ENCODE measurements at places on chromosomes 11 and 22. TPM values are rescaled to one million over a fixed set of nuclear protein-coding genes. Genes with fewer than 3 reads are reported as not detected.

Gene TRPC6
- total RNA-seq = not detected

DNA sequence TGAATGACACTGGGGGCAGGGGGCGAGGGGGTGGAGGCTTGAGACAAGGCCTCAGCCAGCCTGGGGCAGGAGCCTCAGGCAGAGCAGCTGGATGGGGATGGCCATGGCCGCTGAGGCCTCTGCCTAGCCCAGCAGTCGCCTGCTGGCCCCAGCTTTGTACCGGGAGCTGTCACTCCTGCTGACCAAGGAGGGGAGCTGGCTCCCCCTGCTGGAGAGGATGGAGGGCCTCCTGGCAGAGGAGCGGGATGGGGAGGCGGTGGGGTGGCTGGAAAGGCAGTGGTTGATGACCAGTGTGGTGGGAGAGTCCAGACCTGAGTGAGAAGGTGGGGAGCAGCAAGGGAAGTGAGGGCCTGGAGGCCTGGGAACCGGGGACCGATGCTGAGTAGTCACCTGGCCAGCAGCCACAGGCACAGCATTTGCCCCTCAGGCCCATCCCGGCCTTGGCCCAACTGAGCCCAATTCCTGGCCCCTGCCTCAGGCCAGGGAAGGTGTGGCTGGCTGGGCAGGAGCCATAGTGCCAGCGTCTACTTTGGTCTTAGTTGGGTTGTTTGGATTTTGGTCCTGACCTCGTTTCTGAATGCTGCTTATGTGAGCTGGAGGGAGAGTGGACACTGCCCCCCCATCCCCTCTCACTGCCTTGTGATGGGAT, 6.0 kb upstream of the SUSD2 start:
- H3K4me3 ChIP-seq = no peak overlapping the region
- peaks cover 7% of the 10 kb centered on the region for H3K36me3 ChIP-seq
- H3K27me3 ChIP-seq = no peaks in the 10 kb centered on the region
- H3K27ac ChIP-seq = peak overlapping the region; percentile 42
- H3K4me1 ChIP-seq = no peaks in the 10 kb centered on the region
- peak; percentile 76 for DNase-seq

Gene PANX1
- 13.0 TPM for total RNA-seq

DNA sequence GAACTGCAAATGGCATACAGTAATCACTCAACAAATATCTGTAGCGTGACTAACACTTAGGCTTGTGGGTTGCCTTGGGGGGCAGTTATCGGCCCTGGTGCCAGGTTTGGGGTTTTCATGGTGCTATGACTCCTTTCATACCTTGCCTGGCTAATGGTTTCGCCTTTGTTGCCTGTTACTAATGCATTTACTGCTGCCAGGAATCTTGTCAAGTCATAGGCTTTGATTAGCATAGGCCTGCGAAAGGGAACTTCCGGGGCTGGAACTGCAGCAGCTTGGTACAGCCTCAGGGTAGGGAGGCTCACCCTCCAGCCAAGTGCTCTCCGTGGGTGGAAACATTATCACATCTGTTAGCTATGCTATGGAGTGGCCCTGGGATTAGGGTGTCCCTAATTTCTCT, 13.2 kb downstream of the SLC25A18 start:
- H3K4me1 ChIP-seq = no peaks in the 10 kb centered on the region
- no peak overlapping the region for H3K4me3 ChIP-seq
- no peaks in the 10 kb centered on the region for H3K27me3 ChIP-seq

- no peak overlapping the region for H3K4me3 ChIP-seq
- no peaks in the 10 kb centered on the region for H3K36me3 ChIP-seq
- H3K4me1 ChIP-seq = no peaks in the 10 kb centered on the region
- DNase-seq = no peak
Measured at GRCh38 chr11:108586600-108586999, 7.0 kb downstream of the EXPH5 start.

DNA sequence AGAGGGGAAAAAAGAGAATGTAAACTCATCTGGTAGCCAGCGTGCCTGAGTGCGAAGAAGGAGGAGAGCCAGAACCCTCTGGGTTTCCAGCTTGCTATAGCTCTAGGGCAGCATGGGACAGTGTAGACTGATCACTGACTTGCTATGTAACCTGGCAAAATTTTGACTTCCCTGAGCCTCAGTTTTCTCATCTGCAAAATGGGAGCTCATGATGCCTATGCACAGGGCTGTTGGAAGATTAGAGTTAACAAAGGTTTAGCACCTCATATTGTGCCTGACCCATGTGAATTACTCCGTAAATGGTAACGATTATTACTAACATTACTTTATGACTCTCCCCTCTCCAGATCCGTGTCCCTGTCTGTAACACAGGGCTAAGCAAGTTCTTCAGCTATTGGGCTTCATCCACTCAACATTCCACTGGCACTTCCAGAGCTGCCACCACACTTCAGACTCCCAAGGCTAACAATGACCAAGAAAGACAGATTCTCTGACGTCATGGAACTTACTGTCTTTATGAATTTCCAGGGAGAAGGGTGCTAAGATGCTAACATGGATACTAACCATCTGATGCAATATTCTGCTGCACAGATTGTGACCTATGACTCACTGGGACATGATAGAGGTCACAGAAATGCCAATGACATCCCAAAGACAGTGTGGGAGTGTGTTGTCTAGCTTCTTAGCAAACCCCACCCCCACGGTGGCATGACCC, 195.2 kb downstream of the TRIM29 start:
- H3K4me3 ChIP-seq = no peak overlapping the region
- no peaks in the 10 kb centered on the region for H3K36me3 ChIP-seq
- H3K27me3 ChIP-seq = no peaks in the 10 kb centered on the region

DNA sequence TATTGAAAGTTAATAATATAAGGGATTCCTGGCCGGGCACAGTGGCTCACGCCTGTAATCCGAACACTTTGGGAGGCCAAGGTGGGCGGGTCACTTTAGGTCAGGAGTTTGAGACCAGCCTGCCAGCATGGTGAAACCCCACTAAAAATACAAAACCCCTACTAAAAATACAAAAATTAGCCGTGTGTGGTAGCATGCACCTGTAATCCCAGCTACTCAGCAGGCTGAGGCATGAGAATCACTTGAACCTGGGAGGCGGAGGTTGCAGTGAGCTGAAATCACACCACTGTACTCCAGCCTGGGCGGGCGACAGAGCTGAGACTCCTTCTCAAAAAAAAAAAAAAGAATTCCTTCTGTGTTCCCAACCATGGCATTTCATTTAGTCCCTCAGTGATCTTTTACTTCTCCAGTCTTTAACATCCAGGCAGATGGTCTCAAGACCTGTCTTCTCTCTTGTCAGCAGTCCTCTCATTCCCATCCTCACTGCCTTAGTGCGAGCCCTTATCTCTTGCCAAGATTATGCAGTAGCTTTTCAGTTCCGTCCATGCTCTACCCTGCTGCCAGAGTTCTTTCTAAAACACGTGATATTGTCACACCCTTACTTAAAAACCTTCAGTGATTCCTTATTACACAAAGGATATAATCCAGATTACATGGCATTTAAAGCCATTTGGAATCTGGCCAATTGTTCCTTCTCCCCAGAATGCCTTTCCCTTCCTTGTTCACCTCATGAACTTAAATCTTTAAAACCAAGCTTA, 17.9 kb downstream of the RTN3 start:
- H3K4me3 ChIP-seq = no peak overlapping the region
- no peaks in the 10 kb centered on the region for H3K27me3 ChIP-seq
- H3K4me1 ChIP-seq = no peaks in the 10 kb centered on the region

DNA sequence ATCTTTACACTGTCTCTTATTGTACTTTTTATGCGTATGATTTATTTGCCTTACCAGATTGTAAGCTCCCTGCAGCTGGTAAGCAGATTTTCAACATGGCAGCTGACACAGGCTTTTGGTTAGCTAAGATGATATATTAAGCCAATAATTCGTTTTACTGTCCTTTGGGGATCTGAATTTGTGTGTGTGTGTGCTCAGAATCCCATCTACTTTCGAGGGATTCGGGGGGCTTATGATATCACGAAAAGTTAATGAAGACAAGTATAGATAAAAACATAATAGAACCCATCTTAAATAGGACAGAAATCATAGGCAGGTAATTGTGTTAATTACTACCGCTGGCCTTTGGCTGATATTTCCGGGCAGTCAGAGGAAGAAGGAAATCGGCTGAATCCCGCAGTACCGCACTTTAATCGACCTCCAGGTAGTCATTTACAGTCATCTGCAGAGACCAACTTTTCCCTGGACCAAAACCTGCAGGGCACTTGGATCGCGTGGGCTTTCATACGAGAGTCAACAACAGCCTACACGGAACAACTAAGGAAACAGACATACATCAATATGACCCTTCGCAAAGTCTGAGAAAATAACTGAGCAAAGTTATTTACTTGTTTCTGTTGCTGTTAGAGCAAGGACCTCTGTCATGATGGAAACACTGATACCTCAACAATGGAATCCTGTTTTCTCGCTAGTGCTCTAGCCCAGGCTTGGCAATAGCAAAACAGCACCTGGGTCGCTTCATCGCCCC, 802 bp downstream of the KBTBD3 start:
- H3K4me1 ChIP-seq = peaks cover 32% of the 10 kb centered on the region
- no peaks in the 10 kb centered on the region for H3K27me3 ChIP-seq
- peaks cover 24% of the 10 kb centered on the region for H3K36me3 ChIP-seq
- peak; percentile 46 for DNase-seq
- H3K4me3 ChIP-seq = peak overlapping the region; percentile 97
- H3K27ac ChIP-seq = peak overlapping the region; percentile 97

Gene PRRG4
- total RNA-seq = 0.55 TPM

Gene CLTCL1
- 0.68 TPM for total RNA-seq

- peaks cover 15% of the 10 kb centered on the region for H3K27me3 ChIP-seq
- H3K36me3 ChIP-seq = no peaks in the 10 kb centered on the region
- DNase-seq = no peak
Measured at GRCh38 chr11:64583296-64584262, 7.4 kb upstream of the SLC22A12 start.

DNA sequence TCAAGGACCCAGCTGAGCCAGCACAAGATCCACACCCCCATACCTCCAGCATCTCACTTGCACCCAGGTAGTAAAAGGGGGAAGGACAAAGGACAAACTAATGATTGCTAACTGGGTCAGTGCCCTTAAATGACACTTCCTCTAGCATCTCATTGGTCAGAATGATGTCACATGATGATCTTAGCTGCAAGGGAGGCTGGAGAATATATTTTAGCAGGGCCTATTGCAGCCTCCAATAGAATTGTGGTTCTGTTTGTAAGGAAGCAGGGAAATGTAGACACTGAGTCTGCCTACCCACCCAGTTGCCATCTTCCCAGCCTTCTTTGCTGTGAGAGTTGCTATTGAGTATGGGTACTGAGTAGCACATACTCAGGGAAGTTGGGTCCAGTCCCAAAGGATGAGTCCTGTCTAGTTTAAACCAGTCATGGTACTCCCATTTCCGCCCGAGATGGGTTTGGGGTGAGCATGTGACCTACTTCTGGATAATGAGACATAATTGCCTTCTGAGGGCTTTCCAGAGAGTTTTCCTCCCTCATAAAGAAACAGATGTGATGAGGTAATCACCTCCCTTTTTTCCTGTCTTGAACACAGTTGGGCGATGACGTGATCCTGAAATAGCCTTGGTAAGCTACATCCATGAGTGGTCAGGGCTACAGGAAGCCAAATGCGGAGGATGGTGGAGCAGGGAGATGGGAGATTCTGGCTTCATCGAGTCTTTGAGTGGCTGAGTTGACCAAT, 5.5 kb upstream of the DNAL4 start:
- H3K4me1 ChIP-seq = peaks cover 8% of the 10 kb centered on the region
- no peak overlapping the region for H3K4me3 ChIP-seq
- DNase-seq = no peak
- H3K36me3 ChIP-seq = no peaks in the 10 kb centered on the region
- H3K27ac ChIP-seq = no peak overlapping the region

GRCh38 chr22:42493393-42493792, 26.2 kb downstream of the RRP7A start:
- H3K36me3 ChIP-seq = no peaks in the 10 kb centered on the region
- no peak overlapping the region for H3K4me3 ChIP-seq

GRCh38 chr22:36162127-36163034, 1.8 kb upstream of the APOL3 start:
- H3K4me1 ChIP-seq = peaks cover 89% of the 10 kb centered on the region
- H3K27me3 ChIP-seq = no peaks in the 10 kb centered on the region
- H3K27ac ChIP-seq = peak overlapping the region; percentile 97
- peak overlapping the region; percentile 98 for H3K4me3 ChIP-seq

- H3K4me1 ChIP-seq = no peaks in the 10 kb centered on the region
- H3K27ac ChIP-seq = no peak overlapping the region
- no peak for DNase-seq
- H3K27me3 ChIP-seq = peaks cover 8% of the 10 kb centered on the region
Measured at GRCh38 chr11:19756675-19757475, 44.2 kb downstream of the NAV2 start.

Gene KRTAP5-1
- not detected for total RNA-seq

- no peak overlapping the region for H3K27ac ChIP-seq
- H3K36me3 ChIP-seq = no peaks in the 10 kb centered on the region
- DNase-seq = no peak
- H3K4me1 ChIP-seq = no peaks in the 10 kb centered on the region
Measured at GRCh38 chr11:126545057-126545555, 189.6 kb downstream of the ST3GAL4 start.

DNA sequence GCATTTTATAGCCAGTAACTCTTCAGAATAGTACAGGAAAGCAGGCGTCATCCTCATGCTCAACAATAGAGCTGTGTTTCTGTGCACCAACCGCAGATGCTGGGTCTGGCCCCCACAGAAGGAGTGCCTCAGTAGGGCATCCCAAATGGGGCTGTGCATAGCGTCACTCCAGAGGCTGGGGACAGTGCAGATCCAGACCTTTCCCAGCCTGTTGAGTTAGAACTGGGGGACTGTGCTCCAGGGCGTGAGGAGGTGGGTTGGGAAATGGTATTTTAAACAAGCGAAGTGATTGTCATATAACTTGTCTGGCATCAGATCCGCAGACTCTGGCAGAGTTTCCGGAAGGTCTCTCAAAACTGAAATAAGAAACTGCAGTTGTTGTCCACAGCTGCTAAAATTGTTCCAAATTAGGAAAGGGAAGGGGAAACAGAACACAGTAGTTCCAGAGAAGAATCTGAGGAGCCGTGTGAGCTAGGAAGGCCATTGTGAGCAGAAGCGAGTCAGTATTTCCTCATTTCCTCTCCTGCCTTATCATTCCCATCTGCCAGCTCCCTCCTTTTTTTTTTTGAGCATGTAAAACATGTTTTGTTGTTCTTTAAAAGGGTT, 52.2 kb downstream of the JAM3 start:
- H3K4me1 ChIP-seq = peaks cover 20% of the 10 kb centered on the region
- H3K27ac ChIP-seq = no peak overlapping the region
- no peak overlapping the region for H3K4me3 ChIP-seq
- H3K36me3 ChIP-seq = peaks cover 1% of the 10 kb centered on the region

DNA sequence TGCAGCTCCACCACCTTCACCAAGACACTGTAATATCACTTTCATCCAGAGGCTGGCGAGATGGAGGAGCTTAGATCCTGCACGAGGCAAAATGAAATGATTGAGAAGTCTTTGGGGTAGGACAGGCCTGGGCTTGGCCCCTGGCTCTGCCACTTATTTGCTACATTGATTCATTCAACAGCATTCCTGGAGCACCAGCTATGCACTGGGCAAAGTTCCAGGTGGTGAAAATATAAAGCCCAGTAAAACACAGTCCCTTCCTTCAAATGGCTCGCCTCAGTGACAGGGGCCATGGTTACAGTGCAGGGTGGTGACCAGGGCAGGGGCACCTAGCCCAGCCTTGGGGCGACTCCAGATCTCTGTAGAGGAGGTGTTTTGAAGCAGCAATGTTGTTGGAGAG, 19.7 kb downstream of the ALX4 start:
- peaks cover 6% of the 10 kb centered on the region for H3K27me3 ChIP-seq
- no peak for DNase-seq
- no peak overlapping the region for H3K27ac ChIP-seq
- no peak overlapping the region for H3K4me3 ChIP-seq

GRCh38 chr11:126231725-126232459, 20.3 kb downstream of the FAM118B start:
- no peak overlapping the region for H3K27ac ChIP-seq
- H3K36me3 ChIP-seq = peaks cover 5% of the 10 kb centered on the region
- no peak overlapping the region for H3K4me3 ChIP-seq
- no peaks in the 10 kb centered on the region for H3K4me1 ChIP-seq

Gene VPREB1
- total RNA-seq = not detected

Gene RIBC2
- total RNA-seq = 16.2 TPM

Gene TBX1
- 1.1 TPM for total RNA-seq
